ENCODE measurements at places on chromosomes 6 and 20. TPM values are rescaled to one million over a fixed set of nuclear protein-coding genes. Genes with fewer than 3 reads are reported as not detected.

The FBXO5 gene
- 41.4 TPM for total RNA-seq

DNA sequence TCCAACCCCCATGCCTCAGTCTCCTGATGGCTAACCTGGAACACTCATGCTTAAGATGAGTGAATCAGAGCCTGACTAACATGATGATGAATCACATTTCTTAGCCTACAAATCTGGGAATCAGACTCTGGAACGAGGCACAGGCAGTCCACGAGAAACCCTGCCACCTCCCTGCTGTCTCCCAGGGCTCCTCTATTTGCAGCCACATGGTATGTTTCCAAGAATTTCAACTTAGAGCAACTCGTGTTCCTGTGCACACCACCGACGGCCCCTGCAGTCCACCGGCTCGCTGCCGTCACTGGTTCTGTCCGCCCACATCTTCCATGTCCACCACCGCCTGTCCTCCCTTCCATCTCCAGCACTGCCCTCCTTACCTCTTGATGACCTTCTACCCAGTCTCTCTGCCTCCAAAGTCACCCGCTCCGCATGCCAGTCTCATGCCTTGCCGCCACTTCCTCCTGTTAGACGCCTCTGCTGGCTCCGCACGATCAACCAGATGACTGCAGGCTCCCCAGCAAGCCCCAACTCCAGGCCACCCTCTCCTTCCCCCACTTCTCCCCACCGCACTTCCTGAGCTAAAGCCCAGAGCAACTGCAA, 87.6 kb downstream of the AGPAT4 start:
- H3K4me3 ChIP-seq, result no peak overlapping the region
- no peak for DNase-seq
- no peaks in the 10 kb centered on the region for H3K27me3 ChIP-seq

GRCh38 chr6:128135325-128135724, 234.5 kb upstream of the THEMIS start:
- no peaks in the 10 kb centered on the region for H3K4me1 ChIP-seq
- H3K36me3 ChIP-seq, result peaks cover 2% of the 10 kb centered on the region
- no peak overlapping the region for H3K4me3 ChIP-seq
- no peak overlapping the region for H3K27ac ChIP-seq

GRCh38 chr6:121884620-121885019, 449.2 kb downstream of the GJA1 start:
- H3K4me1 ChIP-seq, result no peaks in the 10 kb centered on the region
- no peaks in the 10 kb centered on the region for H3K36me3 ChIP-seq
- DNase-seq, result no peak
- no peak overlapping the region for H3K4me3 ChIP-seq
- H3K27ac ChIP-seq, result no peak overlapping the region
- no peaks in the 10 kb centered on the region for H3K27me3 ChIP-seq

DNA sequence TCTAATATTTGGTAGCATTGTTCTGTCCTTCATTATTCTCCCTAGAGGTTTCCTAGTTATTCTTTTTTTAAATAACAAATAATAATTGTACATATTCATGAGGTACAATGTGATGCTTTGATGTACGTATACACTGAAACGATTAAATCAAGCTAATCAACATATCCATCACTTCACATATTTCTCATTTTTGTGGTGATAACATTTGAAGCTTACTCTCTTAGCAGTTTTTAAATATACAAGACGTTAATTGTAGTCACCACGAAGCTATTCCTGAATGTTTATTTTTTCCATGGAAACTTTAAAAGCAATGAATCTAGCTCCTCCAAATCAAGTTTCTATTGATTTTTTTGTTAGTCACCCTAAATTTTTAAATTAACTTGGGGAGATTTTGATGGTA, 116.5 kb upstream of the PRND start:
- no peak overlapping the region for H3K4me3 ChIP-seq
- no peak overlapping the region for H3K27ac ChIP-seq
- DNase-seq, result no peak
- H3K4me1 ChIP-seq, result no peaks in the 10 kb centered on the region
- peaks cover 19% of the 10 kb centered on the region for H3K27me3 ChIP-seq
- H3K36me3 ChIP-seq, result no peaks in the 10 kb centered on the region

DNA sequence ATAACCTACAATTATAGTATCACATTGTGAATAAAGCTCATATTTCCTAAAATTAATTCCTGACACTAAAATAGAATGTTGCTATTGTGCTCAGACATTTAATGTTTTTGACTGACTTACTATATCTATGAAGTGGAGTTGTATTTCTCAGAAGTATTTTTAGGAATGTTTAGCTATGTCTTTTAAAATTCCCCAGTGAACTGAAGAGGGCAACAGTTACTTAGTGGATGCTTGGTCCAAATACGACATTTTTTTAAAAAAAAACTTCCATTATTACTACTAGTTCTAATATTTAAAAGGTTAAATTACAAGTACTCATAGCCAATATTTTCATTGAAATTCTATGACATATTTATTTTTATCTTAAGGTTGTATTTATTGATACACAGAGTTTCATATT, 460.2 kb downstream of the COL12A1 start:
- no peak overlapping the region for H3K27ac ChIP-seq
- no peak for DNase-seq
- no peaks in the 10 kb centered on the region for H3K36me3 ChIP-seq
- H3K4me3 ChIP-seq, result no peak overlapping the region
- H3K4me1 ChIP-seq, result no peaks in the 10 kb centered on the region

DNA sequence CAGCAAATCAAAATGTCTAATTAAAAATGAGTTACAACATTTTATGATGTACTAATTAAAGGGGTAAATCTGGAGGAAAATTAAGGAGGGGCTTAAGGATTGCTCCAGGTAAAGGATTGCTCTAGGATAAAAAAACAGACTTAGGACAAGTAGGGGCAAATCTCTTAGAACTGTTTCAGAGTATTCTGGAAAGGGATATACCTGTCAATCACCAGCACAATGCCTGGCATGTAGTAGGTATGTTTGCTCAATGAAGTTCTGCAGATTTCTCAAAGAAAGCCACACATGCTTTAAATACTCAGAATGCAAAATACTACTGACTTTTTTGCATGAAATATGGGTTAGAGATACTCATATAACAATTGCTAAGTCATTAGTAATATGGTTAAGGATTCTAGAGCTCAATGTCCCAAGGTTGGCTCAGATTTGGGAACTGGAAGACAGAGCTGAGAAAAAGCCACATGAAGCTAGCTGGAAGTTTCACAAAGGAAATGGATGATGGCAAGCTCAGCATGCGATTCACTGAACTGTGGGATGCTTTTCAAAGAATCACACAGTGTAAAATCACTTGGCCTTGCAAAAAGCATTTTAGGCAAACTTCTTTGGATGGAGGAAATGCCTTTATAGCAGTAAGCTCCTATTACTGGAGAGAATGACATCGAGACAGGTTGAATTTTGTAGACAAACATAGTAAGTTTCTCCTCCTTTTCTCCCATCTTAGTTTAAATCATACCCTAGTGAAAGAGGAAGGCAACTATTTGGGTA, 72.8 kb downstream of the MAP3K5 start:
- peaks cover 32% of the 10 kb centered on the region for H3K4me1 ChIP-seq
- no peaks in the 10 kb centered on the region for H3K36me3 ChIP-seq
- DNase-seq, result no peak
- H3K4me3 ChIP-seq, result no peak overlapping the region

DNA sequence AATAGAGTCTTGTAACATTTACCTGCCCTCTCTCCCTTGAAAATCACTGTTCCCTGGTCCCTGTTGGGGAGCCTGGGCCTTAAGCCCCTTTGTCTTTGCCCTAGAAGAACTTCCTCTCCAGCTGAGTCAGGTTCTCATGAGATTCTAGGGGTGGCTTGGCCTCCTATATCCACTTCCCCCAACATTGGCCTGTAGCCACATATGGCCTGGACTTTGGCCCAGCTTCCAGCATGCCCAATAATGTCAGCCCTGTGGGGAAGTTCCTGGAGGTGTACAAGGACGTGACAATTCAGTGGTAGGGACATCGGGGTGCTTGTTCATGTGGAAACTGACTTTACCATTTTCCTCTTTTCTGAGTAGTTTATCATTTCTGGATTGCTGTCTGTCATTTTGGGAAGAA, 17.2 kb upstream of the MAS1L start:
- DNase-seq, result no peak
- no peak overlapping the region for H3K4me3 ChIP-seq
- no peaks in the 10 kb centered on the region for H3K4me1 ChIP-seq
- no peaks in the 10 kb centered on the region for H3K36me3 ChIP-seq

DNA sequence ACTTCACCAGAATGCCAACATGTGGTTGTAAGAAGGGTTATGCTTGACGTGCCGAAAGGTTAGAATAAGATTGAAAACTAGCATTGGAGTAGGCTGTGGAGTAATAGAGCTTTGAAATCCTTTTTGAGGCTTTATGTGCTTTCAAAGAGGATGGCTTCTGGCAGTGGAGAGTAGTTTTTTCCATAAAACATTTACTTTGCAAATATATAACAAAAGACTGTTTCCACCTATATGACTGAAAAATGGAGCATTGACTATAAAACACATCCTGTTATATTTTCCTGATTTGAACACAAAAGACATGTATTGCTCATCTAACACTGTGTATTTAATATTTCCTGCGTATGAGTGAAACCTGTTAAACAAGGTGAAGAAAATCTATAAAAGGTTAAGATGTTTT, 38.8 kb downstream of the ZFAND3 start:
- no peaks in the 10 kb centered on the region for H3K27me3 ChIP-seq
- DNase-seq, result no peak
- peaks cover 57% of the 10 kb centered on the region for H3K4me1 ChIP-seq
- H3K36me3 ChIP-seq, result no peaks in the 10 kb centered on the region
- peak overlapping the region; percentile 80 for H3K4me3 ChIP-seq
- H3K27ac ChIP-seq, result peak overlapping the region; percentile 4

- no peaks in the 10 kb centered on the region for H3K27me3 ChIP-seq
- no peaks in the 10 kb centered on the region for H3K4me1 ChIP-seq
- no peak overlapping the region for H3K27ac ChIP-seq
- H3K36me3 ChIP-seq, result no peaks in the 10 kb centered on the region
- no peak for DNase-seq
These were observed 265.1 kb upstream of the CEP162 start for GRCh38 chr6:84492241-84493165.

GRCh38 chr20:32805721-32806120, 14.0 kb upstream of the MAPRE1 start:
- H3K27ac ChIP-seq, result no peak overlapping the region
- no peaks in the 10 kb centered on the region for H3K36me3 ChIP-seq
- no peak overlapping the region for H3K4me3 ChIP-seq
- no peaks in the 10 kb centered on the region for H3K27me3 ChIP-seq

DNA sequence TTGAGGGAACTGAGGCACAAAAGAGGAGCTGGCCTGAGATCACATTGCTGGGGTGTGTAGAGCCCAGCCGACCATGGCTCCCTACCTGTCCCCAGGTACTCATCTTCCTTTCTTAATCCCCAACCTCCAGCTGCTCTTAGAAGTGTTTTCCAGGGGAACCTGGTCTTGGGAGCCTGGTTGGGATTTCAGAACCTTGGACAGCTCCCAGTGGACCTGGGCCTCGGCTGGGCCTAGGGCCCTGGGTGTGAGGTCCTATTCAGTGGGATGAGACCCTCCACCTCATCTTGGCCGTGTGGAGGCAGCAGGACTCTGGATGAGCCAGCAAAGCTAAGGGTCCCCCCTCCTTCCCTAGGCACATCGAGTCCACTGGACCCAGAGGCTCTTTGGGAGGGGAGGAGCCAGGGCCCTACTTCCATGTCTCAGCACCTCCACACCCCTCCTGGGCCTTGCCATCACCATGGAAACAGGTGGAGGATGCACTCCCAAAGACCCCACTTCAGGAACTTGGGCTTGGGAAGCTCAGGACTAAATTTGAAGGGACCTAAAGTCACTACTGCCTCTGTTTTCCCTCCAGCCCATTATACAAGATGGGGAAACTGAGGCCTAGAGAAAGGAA, 38.5 kb downstream of the DLGAP4 start:
- H3K27me3 ChIP-seq, result no peaks in the 10 kb centered on the region
- H3K36me3 ChIP-seq, result no peaks in the 10 kb centered on the region
- no peak overlapping the region for H3K27ac ChIP-seq
- H3K4me1 ChIP-seq, result peaks cover 8% of the 10 kb centered on the region
- no peak overlapping the region for H3K4me3 ChIP-seq
- DNase-seq, result peak; percentile 14

The SLC29A1 gene
- total RNA-seq, result 21.7 TPM

DNA sequence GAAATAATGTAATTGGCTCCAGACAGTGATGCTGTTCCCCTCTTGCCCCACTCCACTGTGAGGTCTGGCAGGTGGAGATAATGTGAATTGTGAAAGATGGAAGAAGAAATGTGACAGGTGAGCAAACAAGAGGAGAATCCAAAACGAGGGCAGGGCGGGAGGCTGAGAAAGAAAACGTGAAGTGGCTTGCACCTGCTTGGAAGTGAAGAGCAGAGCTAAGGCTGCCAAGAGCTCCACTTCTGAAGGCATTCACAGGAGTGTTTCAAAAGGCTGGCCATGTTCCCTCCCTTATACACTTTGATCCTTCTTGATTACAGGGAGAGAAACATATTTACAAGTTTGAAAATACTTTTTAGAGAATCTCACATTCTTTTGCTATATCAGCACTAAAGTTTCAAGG, 359.4 kb downstream of the EPHA7 start:
- H3K4me1 ChIP-seq, result no peaks in the 10 kb centered on the region
- no peak overlapping the region for H3K27ac ChIP-seq
- H3K4me3 ChIP-seq, result no peak overlapping the region
- no peaks in the 10 kb centered on the region for H3K27me3 ChIP-seq

The TGM3 gene
- total RNA-seq, result not detected

DNA sequence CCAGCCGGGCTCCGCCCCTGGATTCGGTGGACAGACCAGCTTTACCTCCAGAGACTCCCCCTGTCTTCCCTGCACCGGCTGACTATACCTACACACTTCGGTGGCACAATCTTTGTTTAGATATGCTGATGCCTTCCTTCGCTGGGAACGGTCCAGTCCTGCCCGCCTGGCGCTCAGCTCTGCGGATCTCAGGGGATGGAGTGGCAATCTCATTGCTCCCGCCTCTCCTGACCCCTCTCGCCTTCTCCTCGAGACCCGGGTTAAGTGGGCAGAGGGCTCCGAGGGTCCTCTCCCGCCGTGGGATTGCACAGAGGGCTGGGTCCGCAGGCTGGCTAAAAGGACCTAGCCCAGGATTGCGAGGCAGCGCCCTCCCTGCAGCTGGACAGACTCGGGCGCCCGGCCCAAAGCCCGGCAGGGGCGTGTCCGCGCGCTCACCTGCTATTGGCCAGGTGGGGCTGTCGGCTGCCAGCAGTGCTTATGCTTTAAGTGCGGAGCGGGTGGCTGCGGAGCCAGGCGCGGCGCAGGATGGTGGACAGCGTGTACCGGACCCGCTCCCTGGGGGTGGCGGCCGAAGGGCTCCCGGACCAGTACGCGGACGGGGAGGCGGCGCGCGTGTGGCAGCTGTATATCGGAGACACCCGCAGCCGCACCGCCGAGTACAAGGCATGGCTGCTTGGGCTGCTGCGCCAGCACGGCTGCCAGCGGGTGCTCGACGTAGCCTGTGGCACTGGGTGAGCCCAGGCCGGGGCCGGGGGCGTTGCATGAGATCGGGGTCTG, at the start of gene GNMT:
Gene GNMT, plus strand, starts transcription at position 512 of the 777 bp plus-strand sequence. Its CDS starts 14 bp downstream, at position 526.
- peak; percentile 62 for DNase-seq
- no peak within 1 kb of the TSS for H3K27ac ChIP-seq
- peaks cover 8% of the 10 kb centered on the region for H3K27me3 ChIP-seq
- peak within 1 kb of the TSS; percentile 93 for H3K4me3 ChIP-seq
